ENCODE measurements at places on chromosomes 12 and 14.

GRCh38 chr12:26101763-26102162 lies 23.1 kb downstream of the BHLHE41 start:
- no peaks in the 10 kb centered on the region for H3K36me3 ChIP-seq
- H3K27me3 ChIP-seq = no peaks in the 10 kb centered on the region
- no peak overlapping the region for H3K27ac ChIP-seq
- H3K4me1 ChIP-seq = no peaks in the 10 kb centered on the region
- DNase-seq = no peak
- no peak overlapping the region for H3K4me3 ChIP-seq

DNA sequence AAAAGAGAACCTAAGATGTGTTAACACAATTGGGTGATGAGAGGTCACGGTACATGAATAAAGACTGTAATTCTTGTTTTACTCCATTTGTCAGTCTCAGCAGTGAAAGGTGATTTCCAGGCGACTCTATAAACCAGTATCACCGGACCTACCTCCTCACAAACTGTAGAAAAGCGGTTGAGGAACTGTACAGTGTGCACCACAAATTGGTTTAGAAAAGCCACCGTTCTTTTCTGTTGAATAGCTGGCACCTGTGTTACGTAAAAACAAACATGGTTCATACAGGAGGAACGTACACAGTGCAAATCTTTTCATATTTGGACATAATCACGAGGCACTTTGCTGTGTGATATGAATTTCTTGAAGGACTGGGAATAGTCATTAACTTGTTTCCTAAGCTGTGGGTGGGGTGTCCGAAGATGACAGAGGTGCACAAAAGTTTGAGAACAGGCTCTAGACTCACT lies 663 bp downstream of the WASHC3 start:
- peak overlapping the region; percentile 95 for H3K27ac ChIP-seq
- H3K4me1 ChIP-seq = peaks cover 13% of the 10 kb centered on the region
- H3K4me3 ChIP-seq = peak overlapping the region; percentile 98

DNA sequence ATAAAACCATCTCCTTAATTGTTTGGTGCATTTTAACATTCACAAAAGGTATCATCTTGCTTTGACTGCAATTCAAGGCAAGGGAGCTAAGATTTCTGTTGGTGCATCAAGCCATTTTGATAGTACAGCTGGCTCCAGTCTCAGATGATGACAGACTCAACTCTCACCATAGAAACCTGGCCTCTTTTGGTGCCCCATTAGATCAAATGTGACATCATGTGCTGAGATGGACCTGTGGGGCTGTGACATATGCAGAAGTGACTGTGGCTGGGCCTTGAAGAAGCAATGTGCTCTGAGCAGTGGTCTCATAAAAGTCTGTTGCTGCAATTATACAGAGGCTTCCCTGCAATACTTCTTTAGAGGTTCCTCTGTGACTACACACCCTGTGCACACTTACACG lies 88.4 kb downstream of the SLC2A13 start:
- H3K27me3 ChIP-seq = no peaks in the 10 kb centered on the region
- no peak overlapping the region for H3K27ac ChIP-seq
- no peak for DNase-seq
- no peak overlapping the region for H3K4me3 ChIP-seq
- H3K4me1 ChIP-seq = no peaks in the 10 kb centered on the region

DNA sequence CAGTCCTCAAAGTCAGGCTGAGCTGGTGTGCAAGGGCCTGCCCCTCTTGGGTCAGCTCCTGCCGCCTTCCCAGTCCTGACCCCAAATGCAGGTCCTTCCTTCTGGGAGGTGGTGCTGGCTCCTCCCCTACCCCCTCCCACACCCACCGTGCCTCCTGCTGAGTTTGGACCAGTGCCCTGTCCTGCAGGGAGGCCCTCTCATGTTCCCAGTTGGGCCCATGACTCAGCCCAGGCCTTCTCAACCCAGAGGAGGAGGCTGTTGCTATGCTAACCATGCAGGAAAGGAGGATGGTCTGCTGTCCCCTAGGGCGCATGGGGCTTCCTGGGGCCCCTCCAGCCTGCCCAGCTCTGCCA lies 4.4 kb downstream of the ZBTB42 start:
- no peak overlapping the region for H3K4me3 ChIP-seq
- no peak overlapping the region for H3K27ac ChIP-seq
- no peak for DNase-seq
- peaks cover 26% of the 10 kb centered on the region for H3K27me3 ChIP-seq
- peaks cover 8% of the 10 kb centered on the region for H3K4me1 ChIP-seq

All from neural crest cell (in vitro differentiated cells).